Activated T-helper 2 cell treated with anti-CD3 and anti-CD28 coated beads, Interferon-gamma antibody, Interleukin-2, Interleukin-4, amounts not matched to agents 10 μg/mL and 5 μg/mL and 100 μg/mL, durations not matched to agents 14 hours and 24 hours and 36 hours (primary cell): ENCODE measurements at places on chromosomes 12 and 14.

- H3K27ac ChIP-seq = no peak overlapping the region
- DNase-seq = no peak
- no peaks in the 10 kb centered on the region for H3K36me3 ChIP-seq
- peaks cover 2% of the 10 kb centered on the region for H3K27me3 ChIP-seq
- H3K4me1 ChIP-seq = peaks cover 15% of the 10 kb centered on the region
These were observed 9.2 kb upstream of the PYGL start for GRCh38 chr14:50953502-50953901.

- no peak for DNase-seq
- H3K4me3 ChIP-seq = no peak overlapping the region
- no peaks in the 10 kb centered on the region for H3K4me1 ChIP-seq
- no peak overlapping the region for H3K27ac ChIP-seq
These were observed 88.1 kb upstream of the WSCD2 start for GRCh38 chr12:108040947-108041346.

GRCh38 chr12:79927772-79928474 lies 7.0 kb downstream of the PPP1R12A start:
- H3K4me1 ChIP-seq = peaks cover 44% of the 10 kb centered on the region
- peak overlapping the region; percentile 31 for H3K27ac ChIP-seq
- H3K4me3 ChIP-seq = no peak overlapping the region
- H3K27me3 ChIP-seq = no peaks in the 10 kb centered on the region
- peaks cover 8% of the 10 kb centered on the region for H3K36me3 ChIP-seq
- peak; percentile 28 for DNase-seq

- H3K36me3 ChIP-seq = no peaks in the 10 kb centered on the region
- H3K27ac ChIP-seq = no peak overlapping the region
- H3K4me1 ChIP-seq = no peaks in the 10 kb centered on the region
These were observed 15.2 kb upstream of the FBXO34 start for GRCh38 chr14:55255979-55256378.

DNA sequence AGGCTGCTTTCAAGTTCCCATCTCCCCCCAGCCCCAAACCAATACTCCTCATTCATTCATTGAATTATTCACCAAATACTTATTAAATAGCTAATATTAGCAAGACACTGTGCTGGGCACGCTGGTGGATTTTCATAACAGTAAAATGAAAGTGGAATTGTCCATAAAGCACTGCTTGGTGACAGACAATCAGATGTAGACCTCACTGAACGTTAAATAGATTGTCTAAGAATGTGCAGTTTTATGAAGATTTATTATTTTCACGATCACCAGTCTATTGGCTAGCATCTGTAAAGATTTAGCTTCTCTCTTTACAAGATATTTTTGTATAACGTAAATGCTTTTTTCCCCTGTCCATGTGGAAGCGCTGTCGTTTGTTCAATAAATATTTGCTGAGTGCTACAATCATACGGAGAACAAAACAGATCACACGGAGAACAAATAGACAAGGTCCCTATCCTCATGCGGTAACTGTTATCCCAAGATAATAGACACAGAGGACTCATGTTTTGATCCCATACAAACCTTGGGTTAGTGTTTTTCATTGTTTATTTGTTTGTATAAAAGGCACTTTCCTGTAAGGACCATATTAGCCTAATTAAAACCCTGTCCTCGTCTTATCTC lies 397.6 kb downstream of the BCAT1 start:
- no peak overlapping the region for H3K4me3 ChIP-seq
- H3K36me3 ChIP-seq = no peaks in the 10 kb centered on the region
- H3K4me1 ChIP-seq = no peaks in the 10 kb centered on the region
- no peak overlapping the region for H3K27ac ChIP-seq

GRCh38 chr14:58305730-58306129 lies 7.4 kb downstream of the ARID4A start:
- H3K4me3 ChIP-seq = no peak overlapping the region
- H3K4me1 ChIP-seq = peaks cover 10% of the 10 kb centered on the region
- DNase-seq = no peak
- H3K36me3 ChIP-seq = peaks cover 50% of the 10 kb centered on the region

DNA sequence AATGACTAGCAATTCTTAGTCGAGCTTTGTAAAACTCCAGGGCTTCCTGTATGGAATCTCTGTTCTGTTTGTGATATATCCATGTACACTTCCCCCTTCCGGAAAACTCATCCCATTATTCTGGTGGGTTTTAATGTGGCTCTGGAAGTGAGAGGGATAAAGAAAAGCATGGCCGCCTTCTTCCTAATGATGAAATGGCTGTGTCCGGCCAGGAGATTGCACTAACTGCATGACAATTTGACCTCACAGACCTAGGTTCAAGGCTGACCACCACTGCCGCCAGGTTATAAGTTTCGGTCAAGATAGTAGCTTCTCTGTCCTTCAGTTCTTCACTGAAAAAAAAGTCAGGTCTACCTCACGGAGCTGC lies 41.0 kb upstream of the NPAS3 start:
- H3K27me3 ChIP-seq = no peaks in the 10 kb centered on the region
- no peaks in the 10 kb centered on the region for H3K36me3 ChIP-seq
- no peak for DNase-seq
- H3K4me3 ChIP-seq = peak overlapping the region; percentile 70
- H3K4me1 ChIP-seq = peaks cover 7% of the 10 kb centered on the region

- no peak for DNase-seq
- H3K27ac ChIP-seq = no peak overlapping the region
- no peaks in the 10 kb centered on the region for H3K36me3 ChIP-seq
- no peak overlapping the region for H3K4me3 ChIP-seq
- H3K27me3 ChIP-seq = no peaks in the 10 kb centered on the region
These were observed 193.2 kb upstream of the IGF1 start for GRCh38 chr12:102673606-102674005.

DNA sequence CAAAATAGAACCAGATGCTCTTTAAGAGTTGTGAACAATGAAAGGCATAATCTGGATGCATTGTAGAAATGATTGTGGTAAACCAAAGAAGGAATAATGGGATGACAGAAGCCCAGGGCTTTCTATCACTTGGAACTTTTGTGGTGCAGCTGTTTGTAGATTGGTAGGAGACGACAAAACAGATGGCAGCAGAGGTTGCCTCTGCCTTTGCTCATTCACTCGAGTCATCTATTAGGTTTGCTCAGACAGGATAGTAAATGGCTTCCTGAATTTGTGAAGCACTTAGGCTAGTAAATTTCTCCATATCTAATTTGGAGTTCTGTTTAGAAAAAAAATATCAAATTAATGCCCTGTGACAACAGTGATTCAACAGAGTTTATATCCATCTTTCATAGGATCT lies 78.4 kb downstream of the FGD4 start:
- H3K36me3 ChIP-seq = no peaks in the 10 kb centered on the region
- H3K27ac ChIP-seq = no peak overlapping the region
- no peak overlapping the region for H3K4me3 ChIP-seq

- H3K36me3 ChIP-seq = no peaks in the 10 kb centered on the region
- no peak overlapping the region for H3K4me3 ChIP-seq
- no peaks in the 10 kb centered on the region for H3K27me3 ChIP-seq
These were observed 12.1 kb upstream of the GPX2 start for GRCh38 chr14:64954491-64955240.

GRCh38 chr14:74506411-74506851 lies 12.9 kb downstream of the ISCA2 start:
- H3K4me3 ChIP-seq = no peak overlapping the region
- H3K36me3 ChIP-seq = no peaks in the 10 kb centered on the region
- H3K4me1 ChIP-seq = no peaks in the 10 kb centered on the region
- H3K27me3 ChIP-seq = no peaks in the 10 kb centered on the region
- no peak for DNase-seq
- no peak overlapping the region for H3K27ac ChIP-seq

DNA sequence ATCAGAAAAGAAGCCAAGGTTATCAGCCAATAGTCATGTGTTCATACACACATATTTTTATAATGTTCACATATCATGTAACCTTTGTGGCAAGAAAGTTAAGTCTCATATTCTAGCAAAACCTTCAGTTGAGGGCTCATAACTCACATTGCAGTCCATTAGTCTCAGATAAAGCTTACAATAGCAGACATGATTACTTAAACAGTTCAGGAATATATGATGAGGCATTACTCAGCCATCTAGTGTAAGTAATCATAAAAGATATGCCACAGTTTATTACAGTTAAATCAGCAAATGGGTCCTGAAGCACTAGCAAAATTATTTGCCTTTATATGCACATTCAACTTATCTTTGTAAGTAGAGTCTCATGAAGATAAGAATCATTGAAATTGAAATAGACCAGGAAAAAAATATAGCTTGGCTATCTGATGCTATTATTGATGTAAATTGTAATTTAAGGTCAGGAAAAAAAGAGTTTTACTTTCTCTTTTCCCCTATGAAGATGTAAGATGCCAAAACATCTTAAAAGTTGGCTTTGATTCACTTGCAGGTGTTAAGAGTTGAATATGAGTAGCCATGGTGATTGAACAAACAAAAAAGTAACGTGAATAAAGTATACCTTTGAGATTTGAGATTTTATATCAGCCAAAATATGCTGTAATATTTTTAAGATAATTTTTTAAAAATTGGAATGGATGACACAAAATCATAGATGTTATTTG lies 537.0 kb downstream of the SLC6A15 start:
- no peak overlapping the region for H3K27ac ChIP-seq
- no peaks in the 10 kb centered on the region for H3K4me1 ChIP-seq
- H3K36me3 ChIP-seq = no peaks in the 10 kb centered on the region

GRCh38 chr14:59918824-59919569 lies 947 bp upstream of the LRRC9 start:
- H3K4me3 ChIP-seq = peak overlapping the region; percentile 42
- peaks cover 3% of the 10 kb centered on the region for H3K4me1 ChIP-seq
- peaks cover 39% of the 10 kb centered on the region for H3K27me3 ChIP-seq
- DNase-seq = no peak
